NCI-H526 treated with DMSO at 0.1 percent for 48 hours (cell line): ENCODE measurements at places on chromosomes 7 and 10.

DNA sequence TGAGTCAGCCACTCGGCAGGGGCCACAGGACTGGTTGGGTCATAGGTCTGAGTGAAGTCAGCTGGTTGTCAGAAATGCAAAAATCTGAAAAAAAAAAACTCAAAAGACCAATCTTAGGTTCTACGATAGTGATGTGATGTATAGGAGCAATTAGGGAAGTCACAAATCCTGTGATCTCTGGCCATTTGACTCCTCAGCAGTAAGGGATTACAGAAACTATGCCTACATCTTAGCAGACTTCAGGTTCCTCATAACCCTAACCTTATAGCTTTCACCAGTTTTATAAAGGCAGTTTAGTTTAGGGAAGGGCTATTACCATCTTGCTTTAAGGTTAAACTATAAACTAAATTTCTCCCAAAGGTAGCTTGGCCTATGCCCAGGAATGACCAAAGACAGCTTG, 163.1 kb upstream of the HGF start:
- no peak for DNase-seq

GRCh38 chr7:78638364-78638763, 815.1 kb downstream of the MAGI2 start:
- DNase-seq, result no peak

DNA sequence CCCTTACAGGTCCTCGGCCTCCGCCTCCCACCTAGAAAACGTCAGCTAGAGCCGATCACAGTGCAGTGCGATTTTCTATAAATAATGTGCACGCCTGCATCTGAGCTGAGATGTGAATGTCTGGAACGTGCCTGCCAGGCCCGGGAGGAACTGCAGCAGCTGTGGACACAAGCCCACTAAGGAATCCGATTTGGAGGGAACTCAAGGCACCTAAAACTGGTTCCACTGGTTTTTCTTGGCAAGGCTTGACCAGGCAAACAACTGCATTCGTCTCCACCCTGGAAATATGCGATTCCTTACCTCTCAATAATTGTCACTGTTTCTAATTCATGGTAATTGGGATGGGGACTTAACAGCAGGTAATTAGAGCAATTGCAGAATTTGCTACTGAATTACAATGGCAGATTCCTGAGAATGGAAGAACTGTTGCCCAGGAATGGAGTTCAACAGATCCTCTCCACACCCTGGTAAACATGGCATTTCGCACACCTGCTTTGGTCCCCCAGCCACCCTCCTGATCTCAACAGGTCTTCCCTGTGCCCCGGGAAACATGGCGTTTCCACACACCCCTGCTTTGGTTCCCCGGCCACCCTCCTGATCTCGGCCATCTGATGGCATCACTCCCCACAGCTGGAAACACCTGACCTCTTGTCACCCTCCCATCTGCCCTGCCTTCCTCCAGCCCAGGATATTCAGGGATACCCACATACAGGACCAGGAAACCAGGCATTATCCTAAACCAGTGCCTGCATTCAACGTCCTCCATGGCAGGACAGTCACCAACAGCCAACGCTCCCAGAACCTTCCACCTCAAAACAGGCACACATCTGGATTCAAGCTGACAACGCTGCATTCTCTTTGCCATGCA, 76.0 kb downstream of the DIP2C start:
- DNase-seq, result peak; percentile 75

DNA sequence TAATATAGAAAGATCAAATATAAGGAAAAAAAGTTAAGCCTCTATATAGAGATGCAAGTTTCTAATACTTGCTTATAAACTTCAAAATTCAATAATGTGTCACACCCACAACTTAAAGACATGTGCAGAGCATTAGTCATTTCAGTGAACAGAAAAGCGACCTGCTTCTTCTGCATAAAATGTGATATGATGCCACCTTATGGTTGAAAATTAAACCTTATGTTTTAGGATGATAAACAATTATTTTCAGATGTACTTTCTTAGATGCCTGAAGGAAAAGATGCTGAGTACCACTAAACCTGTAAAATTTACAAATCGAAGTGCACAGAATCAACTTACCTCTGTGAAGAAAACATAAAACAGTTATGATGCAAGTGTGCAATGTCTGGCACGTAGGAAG, 96.0 kb downstream of the MTERF1 start:
- peak; percentile 12 for DNase-seq

GRCh38 chr7:7869651-7870050, 98.9 kb upstream of the GLCCI1 start:
- DNase-seq, result no peak

DNA sequence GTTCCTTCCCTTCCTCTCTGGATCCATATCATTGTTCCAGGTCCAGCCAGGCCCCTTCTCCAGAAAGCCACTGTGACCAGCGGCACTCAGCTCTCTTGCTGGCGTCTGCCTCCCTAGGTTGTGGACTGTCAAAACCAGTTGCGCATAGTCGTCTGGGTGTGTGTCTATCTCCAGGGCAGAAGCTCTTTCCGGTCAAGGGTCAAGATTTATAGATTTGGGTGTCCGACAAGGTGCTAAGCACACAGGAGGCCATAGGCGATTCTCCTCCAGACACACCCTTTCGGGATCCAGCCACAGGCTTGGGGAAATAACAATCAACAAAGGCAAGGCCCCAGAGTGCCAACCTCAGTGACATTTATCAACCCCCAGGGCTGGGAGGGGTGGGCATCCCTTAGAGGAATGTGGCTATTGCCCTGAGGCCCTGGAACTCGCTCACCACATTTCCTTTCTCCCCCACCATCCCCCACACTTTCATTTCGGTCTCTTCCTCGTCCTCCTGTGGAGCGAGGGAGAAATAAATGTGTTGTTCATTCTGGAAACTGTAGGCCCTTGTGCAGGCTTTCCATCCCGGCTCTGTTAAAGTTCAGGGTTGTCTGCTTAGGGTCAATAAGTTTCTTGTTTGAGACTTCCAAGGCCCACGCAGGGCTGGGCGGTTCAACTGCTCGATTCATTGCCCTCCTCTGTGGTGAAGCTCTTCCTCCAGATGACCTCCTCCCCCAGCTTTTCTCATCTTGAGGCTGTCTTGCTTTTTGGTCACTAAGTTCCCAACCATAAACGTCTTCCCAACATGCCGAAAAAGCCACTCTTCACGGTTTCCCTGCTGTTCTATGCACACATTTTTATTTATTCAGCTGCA, 57.9 kb downstream of the AFAP1L2 start:
- DNase-seq, result no peak

DNA sequence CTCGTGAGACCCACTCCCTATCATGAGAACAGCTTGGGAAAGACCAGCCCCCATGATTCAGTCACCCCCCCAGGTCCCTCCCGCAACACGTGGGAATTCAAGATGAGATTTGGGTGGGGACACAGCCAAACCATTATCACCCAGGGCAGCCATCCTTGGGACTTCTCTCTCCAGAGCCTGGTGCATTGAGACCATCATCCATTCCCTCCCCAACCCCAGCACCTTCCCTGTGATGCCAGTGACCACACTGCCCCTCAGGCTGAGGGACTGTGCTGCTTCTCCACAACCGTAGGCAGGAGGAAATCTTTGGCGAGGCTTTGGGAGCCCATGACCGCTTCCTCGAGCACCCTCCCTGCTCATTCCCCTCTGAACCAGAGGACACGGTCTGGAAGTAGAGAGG, 64.4 kb downstream of the TACC2 start:
- DNase-seq, result no peak

- DNase-seq, result no peak
Measured at GRCh38 chr7:46932676-46933424, 649.1 kb downstream of the TNS3 start.

- peak; percentile 9 for DNase-seq
Measured at GRCh38 chr7:156473476-156474240, 166.9 kb upstream of the RNF32 start.
